ENCODE measurements at places on chromosomes 1 and 21. TPM values are rescaled to one million over a fixed set of nuclear protein-coding genes. Genes with fewer than 3 reads are reported as not detected.

Gene LCE6A
- polyA plus RNA-seq = not detected

Gene CFHR5
- not detected for polyA plus RNA-seq

GRCh38 chr1:50516056-50516455 is 92.8 kb upstream of the DMRTA2 start:
- H3K4me3 ChIP-seq = no peak overlapping the region
- peaks cover 73% of the 10 kb centered on the region for H3K36me3 ChIP-seq
- H3K27ac ChIP-seq = no peak overlapping the region
- DNase-seq = no peak

DNA sequence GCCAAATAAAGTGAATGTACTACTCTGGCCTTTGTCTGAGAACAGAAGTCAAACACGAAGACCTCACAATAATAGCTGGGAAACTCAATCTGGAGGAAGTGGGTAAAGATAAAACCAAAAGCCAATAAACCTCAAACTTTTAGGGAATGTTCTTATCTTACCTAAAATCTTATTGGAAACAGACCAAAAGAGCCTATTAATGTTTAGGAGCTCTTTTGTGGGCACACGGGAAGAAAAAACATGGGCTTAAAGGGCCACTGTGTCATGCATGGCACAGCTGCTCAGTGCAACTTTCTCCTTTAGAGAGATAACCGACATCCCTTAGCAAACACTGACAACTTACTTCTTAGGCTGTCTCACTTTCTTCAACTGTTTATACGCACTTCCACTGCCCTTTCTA is 16.1 kb downstream of the EIF2B3 start:
- no peak overlapping the region for H3K4me3 ChIP-seq
- peaks cover 12% of the 10 kb centered on the region for H3K4me1 ChIP-seq
- DNase-seq = no peak
- no peaks in the 10 kb centered on the region for H3K27me3 ChIP-seq

DNA sequence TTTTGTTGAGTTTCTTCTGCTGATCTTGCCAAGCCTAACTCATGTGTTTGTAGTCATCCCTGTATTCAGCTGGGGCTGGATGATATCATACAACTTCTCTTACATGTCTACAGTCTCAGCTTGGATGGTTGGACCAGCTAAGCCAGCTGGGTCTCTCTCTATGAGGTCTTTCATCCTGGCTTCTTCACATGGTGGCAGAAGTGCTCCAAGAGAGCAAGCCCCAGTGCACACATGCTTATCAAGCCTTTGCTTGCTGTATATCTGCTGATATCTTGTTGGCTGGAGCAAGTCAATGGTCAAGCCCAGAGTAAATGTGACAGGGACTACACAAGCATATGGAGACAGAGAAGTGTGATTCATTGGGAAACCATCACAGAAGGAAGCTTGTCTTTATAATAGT is 29.2 kb upstream of the SLC44A5 start:
- H3K4me1 ChIP-seq = no peaks in the 10 kb centered on the region
- no peak for DNase-seq
- no peaks in the 10 kb centered on the region for H3K27me3 ChIP-seq
- no peak overlapping the region for H3K27ac ChIP-seq
- no peaks in the 10 kb centered on the region for H3K36me3 ChIP-seq

DNA sequence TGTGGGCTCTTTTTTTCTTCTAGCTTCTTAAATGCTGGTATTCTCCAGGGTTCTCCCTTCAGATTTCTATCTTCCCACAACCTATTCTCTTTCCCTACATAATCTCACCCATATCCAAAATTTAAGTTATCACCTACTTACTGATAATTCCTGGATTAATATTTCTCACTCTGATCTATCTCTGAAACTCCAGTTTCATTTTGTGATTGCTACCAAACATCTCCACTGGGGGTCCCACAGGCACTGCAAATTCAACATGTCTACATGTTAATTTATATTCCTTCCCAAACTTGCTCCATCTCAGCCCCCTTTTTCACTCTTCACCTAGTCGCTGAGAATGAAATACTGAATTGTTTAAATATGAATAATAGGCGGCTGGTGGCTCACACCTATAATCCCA is 9.9 kb upstream of the C1orf141 start:
- no peaks in the 10 kb centered on the region for H3K4me1 ChIP-seq
- no peak overlapping the region for H3K27ac ChIP-seq
- H3K36me3 ChIP-seq = no peaks in the 10 kb centered on the region
- no peaks in the 10 kb centered on the region for H3K27me3 ChIP-seq

Measured in spleen (tissue), 13 donors.